Activated CD8-positive, alpha-beta T cell treated with anti-CD3 and anti-CD28 coated beads, Interleukin-2, amount 10 ng/mL, durations not matched to agents 7 days and 5 days (primary cell): ENCODE measurements at places on chromosomes 3 and 15. TPM values are rescaled to one million over a fixed set of nuclear protein-coding genes. Genes with fewer than 3 reads are reported as not detected.

The SNX22 gene
- total RNA-seq = 0.58 TPM

The MTMR10 gene
- 22.3 TPM for total RNA-seq

The KBTBD13 gene
- total RNA-seq = not detected

The GOLGA6L10 gene
- 0.83 TPM for total RNA-seq

The CACNA1D gene
- 0.31 TPM for total RNA-seq

The RTP4 gene
- total RNA-seq = 12.9 TPM

The GOLGA8T gene
- total RNA-seq = 1.3 TPM

The SCAANT1 gene
- not detected for total RNA-seq

The NANOGP8 gene
- total RNA-seq = not detected

The SCAMP5 gene
- total RNA-seq = 1.1 TPM

The ADAMTS9 gene
- not detected for total RNA-seq

GRCh38 chr15:59229015-59229414 lies 22.4 kb downstream of the LDHAL6B start:
- H3K36me3 ChIP-seq = peaks cover 13% of the 10 kb centered on the region
- no peak for DNase-seq
- no peaks in the 10 kb centered on the region for H3K27me3 ChIP-seq
- H3K4me1 ChIP-seq = peaks cover 11% of the 10 kb centered on the region

DNA sequence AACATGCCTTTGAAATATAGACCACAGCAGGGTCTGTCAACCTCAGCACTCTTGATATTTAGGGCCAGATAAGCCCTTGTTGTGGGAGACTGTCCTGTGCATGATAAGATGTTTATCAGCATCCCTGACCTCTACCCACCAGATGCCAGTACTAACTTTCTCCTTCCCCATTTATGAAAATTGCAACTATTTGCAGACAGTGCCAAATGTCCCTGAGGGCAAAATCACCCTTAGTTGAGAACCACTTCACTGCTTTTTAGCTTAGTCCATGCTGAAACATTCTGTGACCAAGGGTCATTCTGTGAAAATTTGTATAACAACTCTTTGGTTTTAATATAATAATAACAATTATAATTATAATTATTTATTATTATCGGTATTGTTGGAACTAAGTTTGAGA lies 1032.4 kb downstream of the MCTP2 start:
- H3K4me3 ChIP-seq = no peak overlapping the region
- H3K4me1 ChIP-seq = peaks cover 26% of the 10 kb centered on the region
- no peaks in the 10 kb centered on the region for H3K36me3 ChIP-seq
- DNase-seq = no peak

DNA sequence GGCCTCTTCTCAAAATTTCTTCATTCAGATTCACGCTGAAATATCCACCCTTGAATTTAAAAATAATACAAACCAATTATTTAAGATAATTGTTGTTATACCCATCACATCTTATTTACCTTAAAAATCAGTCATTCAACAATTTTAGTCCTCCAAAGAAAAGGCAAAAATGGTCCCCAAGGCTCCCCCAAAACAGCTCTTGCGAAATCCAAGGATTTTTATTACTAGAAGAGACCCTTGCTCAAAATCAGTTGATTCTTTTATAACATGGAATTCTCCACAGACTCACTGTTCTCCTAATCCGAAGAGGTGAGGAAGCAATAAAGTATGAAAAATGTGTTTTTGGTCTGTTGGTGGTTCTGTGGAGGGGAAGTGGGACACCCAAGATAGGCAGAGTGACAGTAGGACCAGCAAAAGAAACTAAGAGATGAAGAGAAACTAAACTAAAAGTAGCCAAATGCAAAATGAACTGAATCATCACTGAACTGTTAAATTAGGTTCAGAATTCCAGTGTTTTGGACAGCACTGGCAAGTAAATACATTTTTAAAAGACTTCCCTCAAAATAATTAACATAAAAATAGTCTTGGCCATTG lies 19.1 kb upstream of the PLCH1 start:
- H3K27me3 ChIP-seq = no peaks in the 10 kb centered on the region
- no peak overlapping the region for H3K27ac ChIP-seq
- H3K4me3 ChIP-seq = no peak overlapping the region
- no peaks in the 10 kb centered on the region for H3K36me3 ChIP-seq

DNA sequence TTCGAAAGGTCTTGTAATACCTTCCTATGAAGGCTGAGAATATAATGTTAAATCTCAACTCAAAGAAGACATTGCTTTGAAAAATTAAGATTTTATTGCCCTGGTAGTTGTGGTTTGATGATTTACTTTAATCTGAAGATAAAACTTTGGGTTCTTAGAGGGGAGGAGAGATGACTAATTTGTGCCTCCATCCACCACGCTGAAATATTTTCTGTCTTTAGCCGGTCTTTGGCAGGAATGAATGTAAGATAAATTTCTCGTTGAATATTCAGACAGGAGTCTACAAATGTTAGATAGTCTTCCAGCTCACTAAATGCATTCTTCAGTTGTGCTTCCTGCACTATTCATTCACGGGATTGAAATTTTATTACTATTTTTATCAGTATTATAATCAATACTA lies 844.3 kb upstream of the NR2F2 start:
- no peaks in the 10 kb centered on the region for H3K36me3 ChIP-seq
- H3K27me3 ChIP-seq = peaks cover 12% of the 10 kb centered on the region
- H3K4me1 ChIP-seq = peaks cover 7% of the 10 kb centered on the region
- H3K4me3 ChIP-seq = no peak overlapping the region

- peak overlapping the region; percentile 88 for H3K4me3 ChIP-seq
- H3K27me3 ChIP-seq = peaks cover 35% of the 10 kb centered on the region
- no peaks in the 10 kb centered on the region for H3K36me3 ChIP-seq
- peaks cover 40% of the 10 kb centered on the region for H3K4me1 ChIP-seq
Measured at GRCh38 chr3:39108200-39108710, 775 bp downstream of the TTC21A start.

DNA sequence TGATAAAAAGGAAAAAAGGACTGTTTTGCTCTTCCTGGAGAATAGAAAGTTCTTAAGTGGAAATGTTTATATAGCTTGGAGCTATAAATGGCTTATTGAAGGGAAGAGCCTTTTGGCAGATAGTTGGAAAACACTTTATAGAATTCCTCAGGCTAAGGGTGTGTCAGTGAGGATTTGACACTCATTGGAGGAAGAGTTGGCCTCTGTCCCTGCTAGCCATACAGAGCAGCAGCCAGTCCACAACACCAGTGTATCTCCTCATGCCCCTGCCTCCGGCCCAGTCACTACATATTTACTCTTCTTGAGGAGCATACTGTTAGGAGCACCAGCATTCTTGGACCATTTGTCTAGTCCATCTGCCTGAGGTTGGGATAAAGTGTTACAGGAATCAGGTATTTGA lies 36.2 kb downstream of the KLHL18 start:
- no peak overlapping the region for H3K27ac ChIP-seq
- no peaks in the 10 kb centered on the region for H3K27me3 ChIP-seq
- H3K36me3 ChIP-seq = peaks cover 23% of the 10 kb centered on the region

DNA sequence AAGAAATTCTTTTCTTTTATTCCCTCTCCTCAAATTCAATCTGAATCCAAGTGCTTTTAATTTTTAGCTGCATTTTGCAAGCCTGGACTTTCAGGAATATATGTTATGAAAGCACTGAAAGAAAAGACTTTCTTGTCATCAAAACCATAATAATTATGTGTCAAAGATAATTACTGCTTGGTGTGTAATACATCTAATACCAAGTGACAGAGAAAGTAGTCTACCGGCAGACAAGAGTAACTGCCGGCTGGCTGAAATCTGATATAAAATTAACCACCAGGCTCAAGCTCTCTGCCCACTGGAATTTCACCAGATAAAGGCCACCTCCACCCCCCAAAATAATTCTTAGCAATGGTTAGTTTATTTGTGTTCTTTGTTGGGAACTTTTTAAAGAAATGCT lies 220.9 kb upstream of the CDIN1 start:
- H3K27ac ChIP-seq = no peak overlapping the region
- H3K36me3 ChIP-seq = no peaks in the 10 kb centered on the region
- no peaks in the 10 kb centered on the region for H3K4me1 ChIP-seq

DNA sequence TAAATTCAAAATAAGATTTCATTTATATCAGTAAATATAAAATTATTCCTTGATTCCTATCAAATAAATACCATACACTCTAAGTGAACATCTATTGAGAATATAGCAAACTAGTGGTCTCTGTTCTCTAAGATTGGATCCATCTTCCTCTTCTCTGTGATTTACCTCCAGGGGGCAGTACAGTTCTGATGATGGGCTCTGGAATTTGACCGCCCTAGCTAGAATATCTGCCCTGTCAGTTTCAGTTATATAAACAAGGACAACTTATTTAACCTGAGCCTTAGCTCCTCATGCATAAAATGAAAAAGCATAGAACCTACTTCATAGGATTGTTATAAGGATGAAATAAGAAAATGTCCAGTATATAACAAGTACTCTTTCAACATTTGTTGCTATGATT lies 171.1 kb upstream of the CCDC54 start:
- H3K4me1 ChIP-seq = no peaks in the 10 kb centered on the region
- no peak overlapping the region for H3K27ac ChIP-seq
- no peaks in the 10 kb centered on the region for H3K36me3 ChIP-seq
- no peak overlapping the region for H3K4me3 ChIP-seq
- DNase-seq = no peak
